ENCODE measurements at places on chromosomes 7 and 10. TPM values are rescaled to one million over a fixed set of nuclear protein-coding genes. Genes with fewer than 3 reads are reported as not detected.

The SPDYE9 gene
- not detected for total RNA-seq

The RAMP3 gene
- 33.5 TPM for total RNA-seq

The APBB1IP gene
- 37.1 TPM for total RNA-seq

DNA sequence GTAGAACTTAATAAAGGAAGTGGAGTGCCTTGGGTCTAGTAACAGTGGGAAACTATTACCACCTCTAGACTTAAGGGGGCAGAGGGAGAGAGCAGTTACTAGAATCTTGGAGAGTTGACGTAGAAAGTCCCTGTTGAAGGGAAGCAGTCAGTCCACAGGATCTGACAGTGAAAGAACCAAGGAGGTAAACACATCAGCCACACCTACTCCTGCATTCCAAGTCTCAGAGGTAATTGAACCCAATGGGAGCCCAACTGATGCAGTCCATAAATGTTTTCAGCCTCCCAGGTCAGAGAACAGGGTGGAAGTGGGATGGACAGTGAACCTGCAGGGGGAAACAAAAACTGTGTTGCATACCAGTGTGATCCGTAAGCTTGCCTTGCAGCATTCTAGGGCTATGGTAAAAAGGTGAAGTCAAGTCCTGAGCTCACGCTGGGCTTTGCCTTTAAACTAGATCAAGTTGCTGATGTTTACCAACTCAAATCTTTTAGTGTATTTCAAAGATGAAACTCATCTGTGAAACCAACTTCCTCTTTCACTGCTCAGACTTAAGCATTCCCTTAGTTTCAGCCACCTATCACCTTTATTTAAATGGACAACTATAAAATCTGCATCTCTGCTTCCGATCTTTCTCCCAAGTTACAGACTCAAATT lies 57.2 kb downstream of the SLC16A12 start:
- no peak for DNase-seq

- DNase-seq: no peak
Measured at GRCh38 chr7:155278921-155279320, 18.8 kb upstream of the INSIG1 start.

- DNase-seq: no peak
Measured at GRCh38 chr10:90859321-90859751, 1.5 kb upstream of the HTR7 start.

DNA sequence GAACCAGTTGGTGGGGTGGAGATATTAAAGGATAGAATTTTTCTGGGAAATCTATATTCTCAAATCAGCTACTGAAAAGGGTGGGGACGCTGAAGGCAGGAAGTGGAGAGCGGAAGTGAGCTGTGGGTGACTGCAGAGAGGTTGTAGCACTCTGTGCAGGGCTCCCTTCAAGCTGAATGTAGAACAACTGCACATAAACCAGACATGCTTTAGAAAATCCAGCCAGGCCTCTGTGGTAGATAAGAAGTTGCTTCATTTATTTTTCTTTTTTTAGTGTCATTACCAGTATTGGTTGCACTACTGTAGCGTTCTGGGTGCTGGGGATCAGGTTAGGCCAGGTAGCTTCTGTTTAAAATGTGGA lies 127.8 kb downstream of the CELF2 start:
- DNase-seq: peak; percentile 71

DNA sequence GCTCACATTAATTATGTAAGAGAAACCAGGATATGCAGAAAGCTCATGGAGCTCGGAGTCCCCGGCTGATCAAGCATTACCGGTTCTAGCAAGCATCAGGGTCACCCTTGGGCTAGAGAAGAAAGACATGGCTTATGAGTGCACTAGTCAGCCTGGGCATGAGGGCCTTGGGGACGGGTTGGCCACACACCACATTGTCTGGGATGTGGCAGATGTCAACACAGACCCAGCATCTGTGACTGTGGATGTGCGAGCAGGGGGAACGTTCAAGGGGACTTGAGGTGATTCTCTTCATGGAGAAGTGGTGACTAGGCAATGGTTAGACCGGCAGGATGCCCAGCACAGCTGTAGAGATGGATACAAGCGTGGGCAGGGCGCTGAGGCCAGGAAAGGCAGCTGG lies 13.7 kb downstream of the ZMIZ2 start:
- no peak for DNase-seq
